ENCODE measurements at places on chromosomes 1 and 21.

- no peak for DNase-seq
These were observed 46.3 kb upstream of the TNFSF18 start for GRCh38 chr1:173097001-173097400.

GRCh38 chr1:18288722-18289121 lies 181.1 kb downstream of the IGSF21 start:
- no peak for DNase-seq

DNA sequence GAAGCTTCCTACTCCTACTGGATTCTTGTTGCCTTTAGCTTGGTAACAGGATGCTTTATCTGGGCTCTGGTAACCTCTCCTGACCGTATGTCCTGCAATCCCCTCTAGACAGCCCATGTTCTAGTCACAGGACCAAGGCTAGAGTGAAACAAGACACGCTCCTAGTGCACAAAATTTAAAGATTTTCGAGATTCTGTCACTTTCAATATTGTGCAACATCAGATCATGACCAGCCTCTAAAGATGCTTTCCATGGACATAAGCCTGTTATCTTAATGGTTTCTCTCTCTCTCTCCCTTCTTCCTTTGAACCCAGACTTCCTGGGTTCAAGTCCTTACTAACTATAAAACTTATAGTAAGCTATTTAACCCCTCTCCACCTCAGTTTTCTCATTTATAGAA lies 1.6 kb upstream of the LY9 start:
- no peak for DNase-seq

- DNase-seq, result no peak
These were observed 85.3 kb downstream of the SEC16B start for GRCh38 chr1:177884479-177885021.

DNA sequence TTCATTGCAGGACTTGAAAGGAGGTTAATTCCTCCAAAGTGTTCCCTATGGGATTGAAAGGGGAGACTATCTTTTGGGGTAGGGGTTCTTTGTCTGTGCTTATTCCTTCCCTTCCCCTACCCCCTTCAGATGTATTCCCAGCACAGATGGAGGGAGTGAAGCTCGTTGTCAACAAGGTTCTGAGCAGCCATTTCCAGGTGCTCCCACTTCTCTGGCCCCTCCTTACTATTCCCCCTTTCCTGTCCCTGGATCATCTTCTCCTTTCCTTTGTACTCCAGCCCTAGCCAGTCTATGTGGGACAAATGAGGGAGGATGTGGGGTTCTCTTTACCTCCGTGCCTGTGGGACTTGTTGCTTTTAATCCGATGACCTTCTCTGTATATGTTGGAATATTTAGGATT lies 899 bp downstream of the TOMM40L start:
- no peak for DNase-seq

DNA sequence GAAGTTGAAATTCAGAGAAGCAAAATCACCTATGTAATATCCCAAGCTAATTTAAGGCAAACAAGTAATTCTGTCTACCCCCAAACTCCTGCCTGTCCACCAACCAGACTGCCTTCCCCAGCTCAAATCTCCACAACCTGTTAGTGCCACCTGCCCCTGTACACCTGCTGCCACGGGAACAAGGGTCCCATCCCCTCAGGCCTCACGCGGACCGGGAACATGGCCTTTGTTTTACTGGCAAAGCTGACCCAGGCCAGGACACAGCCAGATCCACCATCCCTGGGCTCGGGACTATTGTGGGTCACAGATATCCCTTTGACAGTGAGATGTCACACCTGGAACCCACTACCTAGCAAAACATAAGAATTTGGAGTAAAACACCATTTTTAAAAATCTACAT lies 139.3 kb upstream of the SGIP1 start:
- DNase-seq, result no peak

DNA sequence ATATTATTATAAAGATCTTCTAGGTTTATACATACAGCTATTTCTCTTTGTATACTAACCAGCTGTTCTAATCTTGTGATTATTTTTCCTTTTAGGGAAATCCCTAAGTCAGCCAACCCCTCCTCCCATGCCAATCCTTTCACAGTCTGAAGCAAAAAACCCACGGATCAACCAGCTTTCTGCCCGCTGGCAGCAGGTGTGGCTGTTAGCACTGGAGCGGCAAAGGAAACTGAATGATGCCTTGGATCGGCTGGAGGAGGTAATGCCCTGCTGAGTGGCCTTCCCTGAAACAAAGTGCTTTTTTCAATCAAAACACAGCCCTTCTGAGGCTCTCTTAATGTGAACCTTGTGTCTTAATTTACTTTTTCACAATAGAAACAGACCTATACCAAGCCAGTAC lies 32.4 kb upstream of the BMP8A start:
- no peak for DNase-seq

DNA sequence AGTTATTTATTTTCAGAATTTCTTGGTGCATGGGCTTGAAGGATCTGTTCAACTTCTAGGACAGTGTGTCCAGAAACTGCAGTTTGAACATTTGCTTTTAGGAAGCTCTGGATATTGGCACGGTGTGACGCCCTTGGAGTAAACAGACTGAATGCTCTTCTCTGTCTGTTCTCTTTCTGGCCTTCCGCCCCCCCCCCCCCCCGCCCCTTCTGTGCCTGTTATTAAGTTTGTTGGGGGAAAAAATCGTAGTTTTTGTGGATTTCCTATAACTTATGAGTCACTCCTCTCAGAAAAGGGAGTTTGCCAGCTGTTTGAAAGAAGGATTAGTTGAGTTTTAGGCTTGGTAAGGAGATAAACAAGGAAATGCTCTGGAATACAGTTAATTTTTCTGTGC lies 1.2 kb downstream of the KCTD3 start:
- no peak for DNase-seq

- no peak for DNase-seq
These were observed 38.3 kb downstream of the CAMSAP2 start for GRCh38 chr1:200776949-200777348.

- no peak for DNase-seq
These were observed 43.9 kb upstream of the SAMSN1 start for GRCh38 chr21:14589855-14590563.

DNA sequence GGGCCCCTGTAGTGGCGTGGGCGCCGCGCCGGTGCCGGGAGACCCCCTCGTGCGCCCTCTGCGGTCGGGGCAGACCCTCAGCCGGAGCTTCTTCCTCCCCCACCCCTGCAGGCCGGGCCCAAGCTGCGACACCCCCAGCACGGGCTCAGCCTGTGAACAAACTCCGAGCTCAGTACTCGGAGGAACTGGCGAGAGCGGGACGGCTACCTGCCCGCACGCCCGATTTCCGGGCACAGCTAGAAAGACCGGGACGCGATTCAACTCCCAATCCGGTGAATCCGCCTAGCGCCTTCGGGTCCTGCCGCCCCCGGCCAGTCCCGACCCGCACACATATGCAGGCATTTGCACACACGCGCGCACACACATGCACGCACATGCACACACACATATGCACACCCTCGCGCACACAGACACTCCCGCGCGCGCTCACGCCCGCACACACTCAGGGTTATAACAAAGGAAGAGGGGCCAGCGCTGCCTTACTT lies 580 bp upstream of the BLACAT1 start:
- DNase-seq, result no peak

Measured in stimulated activated CD4-positive, alpha-beta T cell treated with anti-CD3 and anti-CD28 coated beads, Interleukin-12 subunit alpha, Interleukin-12 subunit beta, amount 100 ng/mL, for 4 hours (primary cell).